ENCODE measurements at places on chromosomes 3 and 15.

GRCh38 chr3:50665081-50665840 lies 9.5 kb upstream of the DOCK3 start:
- DNase-seq: no peak

- no peak for DNase-seq
These were observed 80.7 kb downstream of the CHST2 start for GRCh38 chr3:143200001-143200924.

DNA sequence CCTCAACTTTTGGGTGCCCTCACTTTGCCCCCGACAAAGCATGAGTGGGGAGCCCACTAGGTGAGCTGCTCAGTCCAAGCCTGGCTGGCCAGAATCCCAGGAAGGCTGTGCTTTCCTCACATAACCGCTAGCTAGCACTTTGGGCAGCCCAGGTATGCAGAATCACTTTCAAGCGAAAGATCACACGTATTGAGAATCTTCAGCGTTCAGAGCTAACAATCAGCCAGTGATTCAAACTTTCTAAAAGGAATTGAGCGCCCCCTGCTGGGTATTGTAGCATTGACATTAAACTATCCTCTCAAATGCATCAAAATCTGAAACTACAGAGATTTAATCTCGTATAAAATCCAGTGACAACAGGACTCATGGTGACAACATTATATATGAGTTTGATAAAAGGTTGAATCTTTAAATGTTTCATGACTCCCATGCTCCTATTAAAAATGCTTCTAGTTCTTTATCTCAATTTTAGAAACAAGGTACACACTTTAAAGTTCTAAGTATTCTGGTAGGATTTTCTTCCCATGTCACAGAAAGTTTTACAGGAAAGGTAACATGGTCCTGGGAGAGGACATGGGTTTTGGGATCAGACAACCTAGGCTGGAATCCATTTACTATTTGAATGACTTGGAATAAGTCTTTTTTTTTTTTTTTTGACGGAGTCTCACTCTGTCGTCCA lies 11.8 kb downstream of the ANAPC13 start:
- peak; percentile 63 for DNase-seq

DNA sequence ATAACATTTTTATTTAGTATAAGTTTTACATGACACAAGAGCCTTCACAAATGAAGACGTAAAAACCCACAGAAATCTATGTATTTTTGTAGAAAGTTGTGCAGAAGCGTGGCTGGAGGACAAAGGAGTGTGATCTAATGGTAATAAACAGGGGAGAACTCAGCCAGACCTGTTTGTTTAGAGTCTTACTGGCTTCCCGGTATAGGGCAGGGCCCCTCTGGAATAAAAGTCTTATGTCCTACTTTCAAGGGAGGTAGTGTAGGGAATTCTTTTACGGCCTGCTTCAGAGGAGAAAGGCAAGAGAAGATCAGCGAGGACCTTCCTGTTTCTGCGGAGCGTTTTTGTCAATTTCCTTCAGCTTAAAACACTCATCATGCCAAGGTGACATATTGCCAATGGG lies 103.6 kb downstream of the TGFBR2 start:
- no peak for DNase-seq

GRCh38 chr15:85826756-85827515 lies 32.2 kb upstream of the KLHL25 start:
- DNase-seq: no peak

DNA sequence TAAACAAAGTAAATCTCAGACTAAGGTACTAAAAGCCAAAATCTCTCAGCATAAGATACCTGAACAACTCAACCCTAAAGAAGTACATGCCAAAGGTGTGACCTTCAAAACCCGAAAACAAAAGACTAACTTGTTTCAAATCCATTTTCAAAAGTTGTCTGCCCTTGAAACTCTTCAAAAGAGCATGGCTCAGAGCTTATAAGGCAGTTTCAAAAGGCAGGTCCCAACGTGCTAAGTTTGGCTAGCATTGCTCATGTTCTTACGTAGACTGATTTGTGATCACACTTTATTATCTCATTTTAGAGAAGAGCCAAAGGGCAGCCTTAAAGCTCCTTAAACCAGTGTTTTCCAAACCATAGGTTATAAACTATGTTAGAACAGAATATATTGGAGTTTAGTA lies 112.2 kb downstream of the FEZF2 start:
- DNase-seq: no peak

DNA sequence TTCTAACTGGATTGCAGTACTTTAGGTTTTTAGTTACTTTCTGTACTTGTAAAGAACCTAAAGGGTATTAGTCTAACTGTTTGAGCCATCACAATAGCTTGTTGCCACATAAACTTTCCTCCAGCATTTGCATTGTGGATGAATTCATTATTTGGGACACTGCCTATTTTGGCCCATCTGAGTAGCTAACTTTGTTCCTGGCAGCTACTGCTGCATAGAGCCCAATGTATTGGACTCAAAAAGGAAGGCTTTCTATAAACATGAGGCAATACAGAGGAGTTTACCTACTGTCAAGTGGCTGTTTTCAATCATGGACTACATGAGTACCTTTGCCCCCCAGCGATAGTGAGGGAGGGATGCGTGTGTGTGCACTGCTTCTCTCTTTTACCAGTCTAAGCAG lies 1.9 kb downstream of the ROBO2 start:
- DNase-seq: no peak

GRCh38 chr15:96332637-96333121 lies 2.2 kb downstream of the NR2F2 start:
- no peak for DNase-seq

DNA sequence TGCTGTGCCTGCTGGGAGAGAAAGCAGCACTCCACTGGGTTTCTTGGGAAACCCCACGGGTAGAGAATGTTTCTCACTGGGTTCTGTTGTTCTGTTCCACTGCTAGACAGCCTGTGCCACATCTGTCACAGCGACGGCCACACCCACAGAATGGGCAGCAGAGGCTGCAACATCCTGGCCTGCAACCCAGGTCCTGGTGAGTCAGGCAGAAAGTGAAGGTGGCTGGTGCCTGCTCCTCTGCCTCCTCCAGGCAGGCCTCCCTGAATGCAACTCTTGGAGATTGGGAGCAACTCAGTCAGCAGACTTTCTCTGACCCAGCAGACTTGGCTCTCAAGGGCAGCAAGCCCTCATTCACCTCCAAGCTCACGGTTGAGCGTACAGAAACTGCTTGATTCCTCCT lies 13.0 kb downstream of the C3orf18 start:
- DNase-seq: no peak

- no peak for DNase-seq
These were observed 16.0 kb upstream of the PLA2G4D start for GRCh38 chr15:42110367-42110766.

- no peak for DNase-seq
These were observed 31.0 kb upstream of the KLF13 start for GRCh38 chr15:31295658-31296057.

DNA sequence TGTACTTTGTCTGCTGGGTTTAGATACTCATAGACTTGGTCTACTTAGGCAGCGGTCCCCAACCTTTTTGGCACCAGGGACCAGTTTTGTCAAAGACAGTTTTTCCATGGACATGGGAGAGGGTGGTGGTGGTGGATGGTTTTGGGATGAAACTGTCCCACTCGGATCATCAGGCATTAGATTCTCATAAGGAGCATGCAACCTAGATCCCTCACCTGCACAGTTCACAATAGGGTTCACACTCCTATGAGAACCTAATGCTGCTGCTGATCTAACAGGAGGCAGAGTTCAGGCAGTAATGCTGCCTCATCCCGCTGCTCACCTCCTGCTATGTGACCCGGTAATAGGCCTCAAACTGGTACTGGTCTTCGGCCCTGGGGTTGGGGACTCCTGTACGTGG lies 45.3 kb downstream of the CMSS1 start:
- DNase-seq: no peak

- no peak for DNase-seq
These were observed 37.0 kb upstream of the GCSAM start for GRCh38 chr3:112170046-112170445.

DNA sequence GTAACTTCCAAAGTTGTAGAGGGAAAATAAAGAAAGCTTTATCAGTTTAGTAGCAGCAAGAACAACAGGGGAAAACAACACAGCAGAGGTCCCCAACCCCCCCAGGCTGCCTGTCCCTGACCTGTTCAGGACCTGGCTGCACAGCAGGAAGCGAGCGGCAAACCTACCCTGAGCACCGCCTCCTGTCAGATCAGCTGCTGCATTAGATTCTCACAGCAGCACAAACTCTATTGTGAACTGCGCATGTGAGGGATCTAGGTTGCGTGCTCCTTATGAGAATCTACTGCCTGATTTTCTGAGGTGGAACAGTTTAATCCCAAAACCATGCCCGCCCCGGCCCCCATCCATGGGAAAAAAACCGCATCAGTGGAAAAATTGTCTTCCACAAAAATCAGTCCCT lies 40.3 kb downstream of the USP50 start:
- no peak for DNase-seq

DNA sequence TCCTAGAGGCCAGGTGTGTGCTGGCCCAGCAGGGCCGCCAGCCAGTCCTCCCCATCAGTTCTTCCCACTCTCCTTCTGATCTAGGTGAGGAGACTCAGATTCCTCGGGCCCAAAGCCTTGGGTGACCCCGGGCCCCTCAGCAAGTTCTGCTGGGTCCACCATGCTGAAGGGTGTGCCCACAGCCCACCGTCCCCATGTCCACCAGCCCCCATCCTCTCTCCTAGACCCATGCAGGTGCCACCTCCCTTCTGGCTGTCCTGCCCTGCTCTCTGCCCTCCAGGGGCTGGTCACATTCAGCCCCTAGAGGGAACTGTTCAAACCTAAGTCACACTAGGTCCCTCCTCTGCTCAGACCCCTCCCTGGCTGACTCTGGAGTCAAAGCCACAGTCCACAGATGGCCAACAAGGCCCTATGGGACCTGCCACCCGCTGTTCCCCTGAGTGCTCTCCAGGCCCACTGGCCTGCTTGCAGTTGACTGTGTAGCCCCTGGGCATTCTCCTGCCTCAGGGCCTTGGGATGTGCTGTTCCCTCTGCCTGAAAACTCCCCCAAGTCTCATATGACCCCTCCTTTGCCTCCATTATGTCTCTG lies 878 bp upstream of the TLR9 start:
- DNase-seq: no peak

GRCh38 chr3:113832477-113833164 lies 6.0 kb upstream of the GRAMD1C start:
- no peak for DNase-seq

- no peak for DNase-seq
These were observed 8.7 kb upstream of the SETD5 start for GRCh38 chr3:9388562-9389272.

GRCh38 chr3:95883801-95884200 lies 930.6 kb upstream of the EPHA6 start:
- no peak for DNase-seq

GRCh38 chr3:61893840-61894566 lies 332.6 kb downstream of the PTPRG start:
- no peak for DNase-seq

DNA sequence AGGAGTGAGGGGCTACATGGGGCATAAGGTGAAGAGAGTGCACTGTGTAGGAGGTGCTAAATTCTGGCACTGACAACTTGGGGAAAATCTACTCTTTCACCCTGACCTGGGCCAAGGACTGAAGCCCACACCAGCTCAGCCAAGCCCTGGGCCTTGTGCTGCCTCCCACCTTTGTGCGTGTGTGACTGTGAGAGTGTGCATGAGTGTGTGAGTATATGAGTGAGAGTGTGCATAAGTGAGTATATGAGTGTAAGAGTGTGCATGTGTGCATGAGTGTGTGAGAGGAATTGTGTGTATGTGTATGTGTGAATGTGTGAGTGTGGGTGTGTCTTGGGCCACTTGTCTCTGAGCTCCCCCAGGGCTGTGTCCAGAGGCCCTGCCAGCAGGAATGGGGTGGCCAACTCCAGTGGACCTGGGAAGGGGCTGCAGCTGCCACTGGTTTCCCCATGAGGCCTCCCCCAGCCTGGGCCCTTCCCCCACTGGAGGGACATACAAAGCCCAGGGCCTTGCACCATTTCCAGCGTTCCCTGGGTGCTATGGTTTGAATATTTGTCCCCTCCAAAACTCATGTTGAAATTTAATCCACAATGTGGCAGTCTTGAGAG lies 15.2 kb downstream of the C3orf22 start:
- DNase-seq: no peak

- no peak for DNase-seq
These were observed 23.8 kb downstream of the TICRR start for GRCh38 chr15:89599021-89599420.

- no peak for DNase-seq
These were observed 103.5 kb downstream of the UBE3A start for GRCh38 chr15:25335279-25335678.

DNA sequence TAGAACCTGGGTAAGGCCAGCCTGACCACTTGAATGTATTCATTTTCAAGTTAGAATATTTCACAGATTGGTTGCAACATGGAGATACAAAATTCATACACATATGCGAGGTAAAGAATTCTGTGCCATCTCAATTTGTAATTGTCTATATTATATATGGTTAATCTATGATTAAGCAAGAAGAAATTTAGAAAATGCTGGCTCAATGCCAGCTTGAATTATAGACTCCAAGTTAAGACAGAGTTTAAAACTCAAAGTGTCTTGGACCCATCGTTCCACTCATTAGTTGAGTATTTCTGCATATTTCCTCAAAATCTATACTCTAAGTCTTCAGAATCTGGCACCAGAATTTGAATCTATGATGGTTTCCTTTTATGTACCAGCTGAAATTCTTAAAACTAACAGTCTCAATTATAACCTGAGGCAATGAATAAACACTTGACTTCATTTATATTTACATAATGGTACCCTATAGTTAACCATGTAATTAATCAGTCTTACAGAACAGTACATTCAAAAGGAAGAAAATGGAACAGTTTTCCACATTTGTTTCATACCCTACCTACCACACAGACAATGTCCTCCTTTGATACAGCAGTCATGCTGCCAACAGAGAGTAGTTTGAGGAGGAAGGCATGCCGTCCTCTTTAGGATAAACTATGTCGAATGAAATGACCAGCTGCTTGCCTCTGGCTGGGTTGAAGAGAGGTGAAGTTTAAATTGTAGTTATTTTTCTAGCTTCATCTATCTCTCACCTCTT lies 95.7 kb downstream of the CD47 start:
- DNase-seq: no peak

- no peak for DNase-seq
These were observed 71.4 kb downstream of the SCN5A start for GRCh38 chr3:38578081-38578475.

GRCh38 chr3:177647876-177648275 lies 450.6 kb upstream of the TBL1XR1 start:
- no peak for DNase-seq

DNA sequence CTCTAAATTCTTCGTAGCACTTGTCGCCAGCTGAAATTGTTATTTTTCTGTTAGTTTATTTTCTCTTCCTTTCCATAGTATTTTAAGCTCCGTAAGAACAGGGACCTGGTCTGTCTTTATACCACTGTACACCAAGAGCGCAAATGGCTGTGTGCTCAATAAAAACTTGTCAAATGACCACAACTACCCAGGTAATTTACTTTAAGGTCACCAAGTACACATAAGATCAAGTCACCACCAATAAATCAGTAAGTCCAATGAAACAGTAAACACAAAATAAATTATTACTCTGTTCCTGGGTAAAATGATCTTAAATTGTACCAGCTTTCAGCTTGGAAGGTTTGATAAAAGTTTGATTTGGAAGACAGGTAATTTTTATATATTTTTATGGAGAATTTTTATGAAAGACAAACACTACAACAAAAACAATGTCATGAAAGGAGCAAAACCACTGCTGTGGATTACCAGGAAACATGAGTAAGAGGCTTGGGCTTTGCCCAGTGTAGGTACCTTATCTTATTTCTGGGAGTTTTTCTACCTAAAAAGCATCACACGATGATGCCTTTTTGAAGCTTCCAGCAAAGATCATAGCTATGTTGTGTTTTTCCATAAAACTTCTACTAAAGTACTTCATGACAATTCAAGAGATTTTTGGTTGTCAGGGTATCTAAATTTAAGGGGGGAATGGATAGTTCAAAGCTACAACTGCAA lies 406.8 kb downstream of the SHQ1 start:
- DNase-seq: no peak

GRCh38 chr15:63447017-63447676 lies 57.2 kb upstream of the USP3 start:
- no peak for DNase-seq

Measured in stimulated activated CD4-positive, alpha-beta T cell treated with anti-CD3 and anti-CD28 coated beads, Interleukin-1b, Interleukin-23, amount 100 ng/mL, for 24 hours (primary cell).